ENCODE measurements at places on chromosomes 6 and 20.

DNA sequence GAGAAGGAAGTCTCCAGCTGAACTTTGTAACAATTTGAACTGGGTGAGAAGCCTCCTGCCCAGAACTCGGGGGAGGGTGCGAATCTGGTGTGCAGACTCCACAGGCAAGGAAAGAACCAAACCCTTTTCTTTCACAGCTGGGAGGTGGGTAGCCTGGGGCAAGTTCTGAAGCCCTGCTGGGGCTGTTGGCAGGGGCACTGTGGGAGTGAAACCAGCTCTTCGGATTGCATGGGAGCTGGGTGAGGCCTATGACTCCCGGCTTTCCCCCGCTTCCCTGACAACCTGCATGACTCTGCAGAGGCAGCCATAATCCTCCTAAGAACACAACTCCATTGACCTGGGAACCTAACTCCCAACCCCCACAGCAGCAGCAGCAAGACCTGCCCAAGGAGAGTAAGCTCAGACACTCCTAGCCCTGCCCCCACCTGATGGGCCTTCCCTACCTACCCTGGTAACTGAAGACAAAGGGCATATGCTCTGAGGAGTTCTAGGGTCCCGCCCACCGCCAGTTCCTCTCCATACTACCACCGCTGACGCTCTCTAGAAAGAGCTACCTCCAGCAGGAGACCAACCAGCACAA, 37.5 kb downstream of the SOD2 start:
- DNase-seq: no peak

GRCh38 chr20:19830211-19830785, 72.2 kb downstream of the RIN2 start:
- DNase-seq: no peak

GRCh38 chr20:11766961-11767360, 150.7 kb upstream of the BTBD3 start:
- DNase-seq: no peak

- DNase-seq: no peak
These were observed 449.9 kb downstream of the PREX1 start for GRCh38 chr20:48377940-48378339.

GRCh38 chr6:28281288-28282064, at the start of gene PGBD1:
PGBD1 (plus strand) TSS chr6:28281572; CDS start chr6:28283814, 2,242 bp downstream.
- DNase-seq: peak; percentile 37

GRCh38 chr6:107132330-107132954, 17.1 kb upstream of the BEND3 start:
- DNase-seq: no peak

GRCh38 chr6:166400181-166400580, 17.4 kb upstream of the MPC1 start:
- DNase-seq: no peak

- DNase-seq: no peak
These were observed at the start of gene RGL2 for GRCh38 chr6:33298773-33299236. RGL2 (minus strand) TSS chr6:33298942; CDS start chr6:33298610, 332 bp downstream.

- DNase-seq: no peak
These were observed 53.2 kb downstream of the IRF4 start for GRCh38 chr6:444653-445275.

- no peak for DNase-seq
These were observed 3.7 kb upstream of the MMP9 start for GRCh38 chr20:46004889-46005473.

- DNase-seq: no peak
These were observed 845 bp downstream of the ZMYND8 start for GRCh38 chr20:47355489-47356219.

GRCh38 chr6:710601-711571, 17.9 kb upstream of the EXOC2 start:
- peak; percentile 47 for DNase-seq

DNA sequence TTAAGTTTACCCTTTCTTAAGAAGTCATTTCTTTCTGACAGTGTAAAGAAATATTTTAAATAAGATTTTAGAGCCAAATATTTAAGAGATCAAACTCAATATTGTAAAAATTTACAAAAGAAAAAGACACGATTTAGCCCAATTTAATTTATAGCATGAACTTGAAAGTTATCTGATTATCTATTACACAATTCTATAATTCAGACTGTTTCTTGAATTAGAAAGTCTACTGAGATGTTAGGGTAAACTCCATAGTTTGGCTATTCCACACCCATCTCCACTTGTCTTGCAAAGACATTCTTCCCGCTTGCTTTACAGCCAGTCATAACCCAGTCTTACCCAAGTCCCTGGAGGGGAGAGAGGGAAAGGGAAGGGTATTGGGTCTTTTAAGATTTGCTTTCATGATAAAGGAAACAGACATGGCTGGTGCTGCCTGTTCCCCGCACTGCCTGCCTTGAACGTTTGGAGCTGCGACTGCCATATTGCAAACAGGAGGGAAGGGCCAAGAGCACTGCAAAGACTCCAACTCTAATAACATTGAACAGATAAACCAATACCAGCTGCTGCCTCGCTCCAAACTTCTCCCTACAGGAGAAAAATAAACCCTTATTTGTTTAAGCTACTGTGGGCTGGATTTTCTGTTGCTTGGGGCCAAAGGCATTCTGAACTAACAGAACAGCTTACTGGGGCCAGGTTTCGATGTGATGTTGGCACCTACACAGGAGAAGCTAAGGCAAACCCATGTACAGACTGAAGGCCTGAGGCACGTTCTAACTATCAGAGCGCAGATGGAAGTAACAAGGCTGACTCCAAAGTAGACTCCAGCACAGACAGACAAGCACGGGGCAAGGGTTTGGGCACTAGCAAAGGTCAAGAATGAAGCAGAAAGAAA, 552.3 kb upstream of the JARID2 start:
- no peak for DNase-seq

GRCh38 chr6:170186006-170186935, 104.6 kb downstream of the DLL1 start:
- peak; percentile 30 for DNase-seq

- DNase-seq: no peak
These were observed 24.5 kb downstream of the PRPF6 start for GRCh38 chr20:64005394-64005793.

DNA sequence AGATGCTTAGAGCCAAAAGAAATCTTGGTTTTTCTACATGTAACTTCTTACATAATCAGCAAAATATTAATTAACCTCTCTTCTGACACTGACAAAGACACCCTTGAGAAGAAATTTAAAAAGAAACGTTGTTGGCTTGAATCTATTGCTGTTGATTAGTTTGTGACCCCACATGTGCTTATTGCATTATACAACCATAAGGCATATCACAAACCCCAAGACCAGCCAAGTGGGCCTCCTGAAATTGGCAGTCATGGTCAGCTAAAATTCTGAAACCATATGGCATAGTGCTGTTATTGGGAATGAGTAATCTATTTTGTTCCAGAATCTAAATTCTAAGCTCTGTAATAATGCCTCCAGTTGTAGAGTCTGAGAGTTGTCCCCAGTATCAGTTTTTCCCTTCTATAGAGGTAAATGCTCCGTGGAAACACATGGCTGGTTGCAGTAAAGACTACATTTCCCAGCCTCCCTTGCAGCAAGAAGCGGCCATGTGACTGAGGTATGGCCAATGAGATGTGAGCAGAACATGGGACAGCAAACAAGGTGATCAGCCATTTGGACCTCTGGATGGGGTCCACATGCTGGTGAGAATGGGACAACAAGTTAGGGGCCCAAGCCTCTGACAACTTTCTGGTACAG, 42.3 kb upstream of the PTPN1 start:
- DNase-seq: no peak

DNA sequence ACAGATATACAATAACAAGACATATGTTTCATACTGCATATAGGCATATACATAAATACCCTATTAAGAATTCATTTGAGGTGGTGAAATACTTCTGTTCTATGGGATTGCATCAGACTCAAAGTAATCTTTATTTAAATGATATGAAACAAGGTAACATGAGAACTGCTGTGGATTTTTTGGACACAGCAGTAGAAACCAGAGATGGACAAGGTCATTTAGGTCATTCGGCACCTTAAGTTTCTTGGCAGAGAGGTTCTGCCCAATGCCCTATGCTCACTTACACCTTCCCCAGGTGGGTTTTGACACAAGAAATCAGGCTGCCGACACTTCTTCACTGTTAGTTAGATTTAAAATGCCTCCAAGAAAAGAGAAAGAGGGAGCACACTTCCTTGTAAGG, 43.9 kb upstream of the RBM24 start:
- DNase-seq: no peak

DNA sequence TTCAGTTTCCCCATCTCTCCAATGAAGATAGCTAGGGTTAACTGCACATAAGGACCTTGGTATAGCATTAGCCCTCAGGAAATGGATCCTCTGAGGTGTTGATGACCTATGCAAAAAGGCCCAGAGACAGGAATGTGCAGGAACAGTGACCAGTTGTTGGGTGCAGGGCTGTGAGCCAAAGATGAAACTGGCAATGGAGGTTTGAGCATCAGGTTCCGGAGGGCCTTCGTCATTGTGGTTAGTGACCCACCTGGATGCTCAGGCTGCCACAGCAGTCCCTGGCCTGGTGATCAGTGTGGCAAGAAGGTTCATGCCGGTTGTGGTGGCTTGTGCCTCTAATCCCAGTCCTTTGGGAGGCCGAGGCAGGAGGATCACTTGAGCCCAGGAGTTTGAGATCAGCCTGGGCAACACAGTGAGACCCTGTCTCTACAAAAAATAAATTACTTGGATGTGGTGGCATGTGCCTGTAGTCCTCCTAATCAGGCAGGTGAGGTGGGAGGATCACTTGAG, 43.7 kb downstream of the TM9SF4 start:
- no peak for DNase-seq

GRCh38 chr6:148538261-148539190, 195.9 kb downstream of the SASH1 start:
- DNase-seq: no peak

DNA sequence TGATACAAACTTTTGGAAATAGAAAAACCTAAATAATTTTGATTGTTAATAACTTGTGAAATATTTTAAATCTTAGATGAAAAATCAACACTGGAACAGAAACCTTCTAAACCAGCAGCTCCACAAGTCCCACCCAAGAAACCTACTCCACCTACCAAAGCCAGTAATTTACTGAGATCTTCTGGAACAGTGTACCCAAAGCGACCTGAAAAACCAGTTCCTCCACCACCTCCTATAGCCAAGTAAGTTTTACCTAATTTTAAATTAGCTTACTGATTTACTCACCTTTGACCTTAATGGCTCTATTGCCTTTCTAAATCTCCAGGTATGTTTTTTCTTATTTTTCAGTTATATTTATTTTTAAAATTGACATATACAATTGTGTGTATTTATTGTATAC, 102.6 kb upstream of the ADGRF4 start:
- DNase-seq: no peak

DNA sequence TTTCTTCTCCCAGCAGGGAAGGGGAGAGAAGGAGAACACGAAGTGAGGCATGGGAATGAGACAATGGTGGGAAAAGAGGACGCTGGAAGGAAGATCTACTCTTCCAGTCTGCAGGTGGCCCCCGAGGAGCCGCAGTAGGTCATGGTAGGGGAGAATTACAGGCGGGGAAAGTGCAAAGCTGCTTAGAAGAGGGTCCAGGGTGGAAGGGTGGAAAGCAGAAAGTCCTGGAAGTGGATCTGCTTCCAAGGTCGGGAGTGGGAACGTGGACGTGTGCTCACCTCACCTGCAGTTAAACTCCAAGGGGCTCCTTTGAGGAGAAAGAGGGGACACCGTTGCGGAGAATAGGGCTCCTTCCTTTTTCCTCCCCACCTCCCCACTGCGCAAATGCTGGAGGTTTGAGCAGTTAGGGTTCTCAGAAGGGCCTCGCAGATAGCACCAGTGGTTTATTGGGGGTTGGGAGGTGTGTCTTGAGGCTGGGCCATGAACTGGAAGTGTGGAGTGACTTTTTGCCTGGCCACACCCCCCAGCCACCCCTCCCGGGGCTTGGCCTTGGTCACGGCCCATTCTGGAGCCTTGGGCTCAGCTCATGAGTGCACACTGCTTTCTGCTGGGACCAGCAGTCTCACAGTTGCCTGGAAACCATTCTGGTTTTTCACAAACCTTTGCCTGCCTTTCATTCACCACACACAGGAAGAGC, 100.4 kb upstream of the MLN start:
- peak; percentile 86 for DNase-seq

GRCh38 chr6:6891125-6891721, 216.5 kb upstream of the RREB1 start:
- DNase-seq: no peak

Measured in stimulated activated effector memory CD8-positive, alpha-beta T cell treated with anti-CD3 and anti-CD28 coated beads, Interleukin-12 subunit alpha, Interleukin-12 subunit beta, amount 100 ng/mL, for 72 hours (primary cell).